Left renal pelvis (tissue), 4 donors: ENCODE measurements at places on chromosomes 1 and 21.

DNA sequence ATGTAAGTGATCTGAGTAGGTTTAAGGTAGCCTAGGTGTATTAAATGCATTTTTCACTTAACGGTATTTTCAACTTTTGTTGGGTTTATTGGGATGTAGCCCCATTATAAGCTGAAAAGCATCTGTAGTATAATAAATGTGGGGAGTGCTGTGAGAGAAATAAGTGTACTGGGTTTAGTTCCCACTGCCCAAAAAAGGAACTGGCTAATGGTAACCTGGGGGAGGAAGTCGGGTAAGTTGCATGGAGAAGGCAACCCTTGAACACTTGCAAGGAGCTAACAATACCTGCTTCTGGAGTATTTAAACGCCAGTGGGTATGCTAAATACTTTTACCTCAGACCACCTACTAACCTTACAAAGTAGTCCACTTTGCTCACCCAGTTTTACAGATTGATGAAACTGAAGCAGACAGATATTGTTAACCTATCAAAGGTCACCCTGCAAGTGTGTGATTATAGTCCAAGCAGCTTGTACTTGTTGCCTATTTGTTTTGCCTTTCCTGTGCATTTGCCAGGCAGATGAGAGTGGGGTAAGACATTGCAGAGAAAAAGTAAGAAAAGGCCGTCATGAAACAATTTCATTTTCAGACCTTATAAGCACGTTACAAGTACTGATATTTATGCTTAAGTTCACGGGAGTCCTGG lies 7.6 kb upstream of the SHISA4 start:
- DNase-seq: no peak

DNA sequence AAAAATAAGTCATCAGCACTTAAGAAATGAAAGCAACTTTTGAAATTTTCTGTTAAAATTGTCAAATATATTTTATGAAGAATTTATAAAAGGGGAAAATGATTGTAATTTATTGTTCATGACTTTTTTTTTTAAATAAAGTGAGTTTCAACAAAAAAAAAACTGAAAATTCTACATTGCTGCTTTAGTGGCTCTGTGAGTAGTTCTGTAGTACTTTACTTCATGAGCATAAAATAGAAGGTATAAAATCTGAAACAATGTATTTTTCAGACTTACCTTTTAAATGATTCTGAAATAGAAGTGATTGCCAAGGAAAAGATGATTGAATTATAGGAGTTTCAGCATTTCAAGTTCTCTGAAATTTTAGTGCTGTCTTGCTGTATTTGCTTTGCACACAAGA lies 13.8 kb downstream of the PDIK1L start:
- DNase-seq: no peak

DNA sequence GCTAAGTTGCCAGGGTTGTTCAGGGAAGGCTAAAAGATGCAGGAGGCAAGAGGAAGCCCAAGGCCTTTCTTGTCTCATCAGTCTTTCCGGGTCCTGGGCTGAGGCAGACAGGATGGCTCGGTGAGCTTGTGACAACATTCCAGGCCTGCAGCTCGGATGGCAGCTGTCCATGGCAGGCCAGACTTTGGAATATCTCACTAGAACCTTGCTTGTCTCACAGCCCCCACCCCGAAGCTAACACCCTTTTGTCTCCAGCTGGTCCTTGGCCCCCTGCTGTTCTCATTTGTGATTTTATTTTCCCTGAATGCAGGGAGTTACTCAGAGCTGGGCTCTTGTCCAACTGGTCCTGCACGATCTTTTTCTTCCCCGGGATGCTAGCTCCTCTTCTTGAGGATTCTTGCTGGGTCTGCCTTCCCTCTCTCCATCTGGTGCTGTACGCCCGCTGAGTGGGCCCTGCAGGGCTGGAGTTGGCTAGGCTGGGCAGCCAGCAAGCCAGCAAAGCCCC lies 477.2 kb upstream of the CAMK1G start:
- DNase-seq: no peak

DNA sequence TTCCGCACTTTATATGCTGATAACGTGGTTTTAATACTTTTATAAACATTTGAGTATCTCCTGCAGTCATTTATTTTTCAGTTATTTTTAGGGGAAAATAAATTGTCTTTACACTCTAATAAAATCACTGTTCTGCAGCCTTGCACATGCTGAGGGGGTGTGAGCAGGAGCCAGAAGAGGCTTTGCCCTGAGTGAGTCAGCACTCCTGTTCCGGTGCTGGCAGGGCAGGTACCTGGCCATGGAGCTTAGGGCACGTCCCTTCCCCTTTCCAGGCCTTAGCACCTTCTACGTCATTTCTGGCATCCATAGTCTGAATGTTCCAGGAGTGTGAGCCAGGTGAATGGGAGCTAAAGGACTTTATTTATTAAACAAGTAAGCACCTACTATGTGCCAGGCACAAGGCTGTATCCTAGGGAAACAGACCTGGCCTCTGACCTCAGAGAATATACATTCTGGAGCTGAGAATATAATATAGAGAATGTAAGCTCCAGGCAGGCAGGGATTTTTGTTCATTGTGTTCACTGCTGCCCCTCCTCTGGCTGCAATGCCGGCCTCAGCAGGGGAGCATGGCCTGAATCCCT lies 402.9 kb downstream of the PTPRU start:
- no peak for DNase-seq

GRCh38 chr1:197967066-197967465 lies 49.9 kb downstream of the LHX9 start:
- no peak for DNase-seq
